AG08395 (cell line): ENCODE measurements at places on chromosomes 3 and 15.

DNA sequence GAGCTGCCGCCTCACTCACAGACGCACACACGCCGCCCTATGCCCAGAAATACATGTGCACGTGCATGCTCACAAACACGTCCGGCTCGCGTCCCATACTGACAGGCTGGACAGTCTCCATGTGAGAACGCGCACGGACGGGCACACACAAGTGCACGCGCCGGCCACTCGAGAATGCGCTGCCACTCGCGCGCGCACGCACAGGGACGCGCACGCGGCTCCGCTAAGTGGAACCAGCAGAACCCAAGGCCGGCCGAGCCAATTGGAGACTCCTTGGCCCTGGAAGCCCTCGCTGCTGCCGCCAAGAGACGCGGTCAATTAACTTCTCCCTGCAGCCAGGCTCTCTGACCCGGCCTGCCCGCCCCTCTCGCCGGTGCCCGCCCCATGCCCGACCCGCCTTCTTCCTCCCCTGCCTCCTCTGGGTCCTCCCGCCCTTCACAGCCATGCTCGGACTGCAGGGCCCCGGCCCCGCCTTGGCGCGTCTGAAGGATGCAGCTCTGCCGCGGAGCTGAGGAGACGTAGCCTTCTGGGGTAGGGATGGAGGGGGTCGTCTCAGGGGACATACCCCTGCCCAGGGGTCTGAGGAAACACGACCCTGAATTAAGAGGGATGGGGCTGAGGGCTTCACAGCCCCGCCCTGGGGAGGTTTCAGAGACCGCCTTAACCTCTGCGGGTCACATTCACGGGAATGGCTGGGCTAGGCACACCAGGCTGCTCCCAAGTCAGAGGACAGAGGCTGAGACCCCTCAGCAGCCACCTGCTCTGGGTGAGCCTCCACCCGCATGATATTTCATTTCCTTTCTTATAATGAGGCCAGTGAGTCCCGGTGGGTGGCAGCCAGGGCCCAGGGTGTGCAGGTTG is 15.0 kb downstream of the PTH1R start:
- DNase-seq, result peak; percentile 85

- DNase-seq, result no peak
Measured at GRCh38 chr3:132344666-132345280, 27.6 kb downstream of the ACP3 start.

- no peak for DNase-seq
Measured at GRCh38 chr3:88041005-88041404, 17.8 kb downstream of the CGGBP1 start.

DNA sequence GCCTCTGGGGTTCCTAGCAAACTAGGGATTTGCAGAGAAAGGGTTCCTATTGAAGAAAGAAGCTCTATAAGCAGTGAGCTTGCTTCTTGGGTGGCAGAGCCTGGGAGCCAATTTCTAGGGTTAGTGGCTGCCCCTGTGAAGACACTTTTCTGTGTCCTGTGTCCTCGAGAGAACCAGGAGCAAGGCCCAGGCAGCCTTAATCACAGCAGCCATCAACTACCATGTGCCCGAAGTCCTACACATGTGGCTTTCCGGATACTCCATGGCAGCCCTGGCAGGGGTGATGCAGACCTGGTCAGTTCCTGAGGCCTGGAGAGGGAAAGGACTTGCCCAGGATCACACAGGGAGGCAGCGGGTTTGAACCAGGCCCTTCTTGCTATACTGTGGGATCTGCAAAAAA is 27.7 kb upstream of the TSPAN3 start:
- no peak for DNase-seq

DNA sequence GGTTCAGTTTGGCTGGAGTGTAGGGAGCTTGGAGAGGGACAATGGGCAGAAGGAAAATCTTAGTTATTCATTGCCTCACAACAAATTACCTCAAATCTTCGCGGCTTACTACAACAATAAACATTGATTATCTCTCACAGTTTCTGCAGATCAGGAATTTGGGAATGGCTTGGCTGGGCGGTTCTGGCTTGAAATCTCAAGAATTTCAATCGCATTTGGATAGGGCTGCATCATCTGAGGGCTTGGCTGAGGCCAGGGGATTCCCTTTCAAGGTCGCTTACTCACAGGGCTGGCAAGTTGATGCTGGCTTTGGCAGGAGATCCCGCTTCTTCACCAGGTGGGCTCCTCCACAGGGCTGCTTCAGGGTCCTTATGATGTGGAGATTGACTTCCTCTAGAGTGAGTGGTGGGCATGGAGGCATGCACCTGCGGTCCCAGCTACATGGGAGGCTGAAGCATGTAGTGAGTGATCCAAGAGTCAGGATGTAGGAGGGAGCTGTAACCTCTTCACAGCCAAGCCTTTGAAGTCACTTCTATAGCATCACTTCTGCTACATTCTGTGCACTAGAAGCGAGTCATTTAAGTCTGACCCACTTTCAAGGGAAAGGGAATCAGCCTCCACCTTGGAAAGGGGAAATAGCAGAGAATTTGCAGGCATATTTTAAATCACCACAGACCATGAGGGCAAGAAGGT is 63.1 kb downstream of the CDC25A start:
- DNase-seq, result peak; percentile 26

DNA sequence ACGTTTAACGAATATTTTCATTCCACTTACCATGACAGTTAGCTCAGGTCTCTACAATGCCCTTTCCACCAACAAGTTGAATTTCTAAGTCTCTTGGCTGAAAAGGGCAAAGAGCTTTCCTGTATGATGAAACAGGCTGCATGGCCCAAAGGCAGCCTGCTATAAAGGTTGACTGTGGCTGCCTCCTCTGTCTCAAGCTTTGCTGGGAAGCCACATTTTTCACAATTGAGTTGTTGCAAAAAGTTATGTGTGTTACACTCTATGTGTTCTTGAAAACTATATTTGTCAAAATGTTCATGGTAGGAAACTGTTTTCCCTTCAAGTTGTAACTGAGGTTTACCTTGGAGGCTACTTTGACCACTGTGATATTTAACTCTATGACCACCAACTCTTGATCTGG is 49.5 kb downstream of the DZIP1L start:
- no peak for DNase-seq

DNA sequence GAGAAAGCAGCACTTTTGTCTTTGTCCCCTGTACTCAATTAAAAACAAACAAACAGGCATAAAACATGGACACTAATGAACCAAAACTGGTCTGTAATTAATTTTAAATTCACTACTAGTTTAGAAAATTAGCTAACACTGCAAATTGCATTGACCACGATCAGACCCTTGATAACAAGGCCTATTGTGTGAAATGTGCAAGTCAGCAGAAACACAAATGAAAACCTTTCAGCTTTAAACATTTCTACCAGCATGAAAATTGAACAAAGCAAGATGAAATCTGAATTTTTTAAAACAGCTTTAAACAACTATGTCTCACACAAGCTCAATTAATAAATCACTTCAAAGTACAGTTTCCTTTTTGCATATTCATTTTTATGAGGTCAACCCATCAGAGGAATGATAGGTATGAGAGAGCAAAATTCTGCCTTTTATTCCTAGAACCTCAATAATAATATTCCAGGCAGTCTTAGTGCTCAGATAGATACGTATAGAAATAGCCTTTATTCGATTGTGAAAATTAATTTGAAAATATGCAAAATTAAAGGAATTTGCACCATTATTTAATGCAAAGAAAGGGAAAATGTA is 27.0 kb upstream of the CHMP2B start:
- no peak for DNase-seq

GRCh38 chr3:109355625-109356441 is 18.5 kb upstream of the DPPA4 start:
- no peak for DNase-seq

DNA sequence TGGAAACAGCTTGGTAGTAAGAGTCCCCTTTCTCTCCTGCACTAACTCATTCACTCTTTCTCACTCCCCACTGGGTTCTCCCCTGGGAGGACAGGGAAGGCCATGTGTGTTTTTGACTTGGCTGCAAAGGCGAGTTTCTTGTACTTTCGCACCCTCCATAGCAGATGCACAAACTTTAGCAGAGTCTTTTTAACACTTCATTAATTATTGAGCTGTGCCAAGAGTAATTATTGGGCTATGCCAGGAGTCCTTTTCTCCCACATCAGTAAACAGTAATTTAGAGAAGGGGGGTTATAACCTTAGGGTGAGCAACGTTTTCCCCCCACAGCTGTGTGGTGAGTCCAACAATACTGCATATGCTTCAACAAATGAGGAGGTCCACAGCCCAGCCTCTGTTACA is 224.4 kb upstream of the ATP11B start:
- no peak for DNase-seq

GRCh38 chr3:31116651-31117050 is 222.2 kb upstream of the GADL1 start:
- DNase-seq, result peak; percentile 18

- no peak for DNase-seq
Measured at GRCh38 chr15:96290679-96291078, 39.8 kb upstream of the NR2F2 start.

GRCh38 chr3:184423561-184423960 is 43.7 kb downstream of the CHRD start:
- no peak for DNase-seq

- DNase-seq, result no peak
Measured at GRCh38 chr3:178350763-178351162, 185.5 kb upstream of the KCNMB2 start.

GRCh38 chr3:112582244-112582874 is 20.5 kb downstream of the SLC35A5 start:
- peak; percentile 41 for DNase-seq

- no peak for DNase-seq
Measured at GRCh38 chr3:45868213-45868612, 18.1 kb upstream of the CCR9 start.

DNA sequence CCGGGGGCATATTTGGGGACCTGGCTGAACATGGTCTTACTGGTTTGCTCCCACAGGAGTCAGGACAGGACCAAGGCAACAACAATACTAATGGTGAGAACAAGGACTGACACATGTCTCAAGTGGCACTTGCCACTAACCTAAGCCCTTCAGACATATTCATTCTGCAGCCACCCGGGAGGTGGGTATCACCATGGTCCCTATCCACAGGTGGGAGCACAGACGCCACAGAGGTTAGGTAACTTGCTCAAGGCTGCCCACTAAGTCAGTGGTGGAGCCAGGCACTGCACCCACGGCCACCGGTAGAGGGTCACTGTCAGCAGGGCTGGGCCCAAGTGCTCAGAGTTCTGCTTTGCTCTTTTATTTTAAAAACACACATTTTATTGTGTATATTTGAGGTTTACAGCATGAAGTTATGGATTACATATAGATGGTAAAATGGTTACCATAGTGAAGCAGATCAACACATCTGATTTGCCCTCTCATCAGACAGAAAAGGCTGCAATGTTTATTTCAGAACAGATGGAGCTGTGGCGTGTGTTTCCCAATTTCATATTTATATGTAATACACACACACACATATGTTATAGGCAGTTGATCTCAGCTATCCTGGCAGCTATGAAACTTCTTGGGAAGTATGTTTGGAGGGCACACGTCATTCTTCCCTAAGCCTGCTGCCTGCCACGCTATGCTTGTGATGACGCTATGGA is 30.0 kb upstream of the SLC41A3 start:
- no peak for DNase-seq

DNA sequence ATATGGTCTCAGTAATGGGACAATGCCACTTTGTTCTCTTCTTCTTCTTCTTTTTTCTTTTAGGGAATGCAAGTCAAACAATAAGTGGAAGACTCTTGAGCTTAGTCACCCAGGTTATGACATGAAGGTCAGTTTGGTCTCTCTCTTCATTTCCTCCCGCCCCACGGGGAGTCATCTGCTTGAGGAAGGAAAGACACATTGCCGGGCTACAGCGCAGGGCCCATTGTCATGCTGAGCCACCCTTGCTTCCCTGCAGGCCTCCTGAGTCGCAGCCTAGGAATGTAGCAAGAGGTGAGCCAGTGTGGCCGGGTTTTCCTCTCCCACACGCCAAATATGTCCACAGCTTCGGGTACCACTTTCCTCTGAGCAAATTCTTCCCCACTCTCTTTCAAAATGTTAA is 47.6 kb downstream of the RAP2B start:
- DNase-seq, result peak; percentile 68

DNA sequence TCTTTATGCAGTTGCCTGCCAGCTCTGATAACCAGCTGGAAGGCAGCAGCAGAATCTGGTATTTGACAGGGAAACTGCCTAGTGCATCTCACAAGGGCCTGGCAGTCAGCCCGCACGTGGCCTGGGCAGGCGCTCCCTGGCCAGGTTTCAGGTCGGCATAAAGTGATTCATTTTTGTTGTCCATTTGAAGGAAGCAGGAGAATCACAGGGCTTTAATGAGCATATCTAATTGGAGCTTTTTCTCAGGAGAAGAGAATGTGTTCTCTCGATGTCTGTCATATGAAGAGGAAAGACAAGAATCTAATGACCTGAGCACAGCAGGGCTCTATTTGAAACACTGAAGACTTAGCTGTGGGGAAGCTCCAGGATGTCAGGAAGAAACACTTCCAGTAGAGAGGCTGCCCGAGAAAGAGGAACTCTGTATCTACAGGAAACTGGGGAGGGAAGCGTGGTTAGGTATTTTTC is 98.8 kb upstream of the MB21D2 start:
- DNase-seq, result no peak

DNA sequence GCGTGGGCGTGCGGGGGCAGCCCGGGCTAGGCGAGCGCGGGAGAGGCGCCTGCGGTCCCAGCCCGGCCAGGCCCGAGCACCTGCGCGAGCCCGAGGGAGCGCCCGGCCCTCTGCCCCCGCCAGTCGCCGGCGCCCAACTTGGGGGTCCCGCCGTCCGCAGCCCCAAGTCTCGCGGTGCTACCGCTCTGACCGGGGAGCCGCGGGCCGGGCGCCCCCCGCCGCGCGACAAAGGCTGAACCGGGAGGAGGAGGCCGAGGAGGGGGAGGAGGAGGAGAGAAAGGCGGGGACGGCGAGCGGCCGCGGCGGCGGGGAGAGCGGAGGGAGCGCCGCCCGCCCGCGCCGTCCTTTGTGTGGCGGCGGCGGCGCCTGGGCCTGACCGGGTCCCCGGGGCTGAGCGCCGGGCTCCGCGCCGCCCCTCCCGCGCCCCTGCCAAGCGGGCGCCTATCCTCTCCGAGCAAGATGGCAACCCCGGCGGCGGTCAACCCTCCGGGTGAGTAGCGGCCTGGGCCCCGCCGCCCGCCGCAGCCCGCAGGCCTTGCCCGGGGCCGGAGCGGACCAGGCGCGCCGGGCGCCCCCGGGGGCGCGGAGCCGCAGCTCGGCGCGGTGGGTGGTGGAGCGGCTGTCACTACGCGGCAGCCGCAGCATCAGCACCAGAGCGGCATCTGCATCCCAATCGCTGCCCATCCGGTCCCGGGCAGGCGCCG is at the start of gene ARNT2:
Gene ARNT2 (plus strand): TSS at position 326 of the 704 bp plus-strand sequence. CDS start 134 bp downstream, at position 460.
- DNase-seq, result peak; percentile 45

DNA sequence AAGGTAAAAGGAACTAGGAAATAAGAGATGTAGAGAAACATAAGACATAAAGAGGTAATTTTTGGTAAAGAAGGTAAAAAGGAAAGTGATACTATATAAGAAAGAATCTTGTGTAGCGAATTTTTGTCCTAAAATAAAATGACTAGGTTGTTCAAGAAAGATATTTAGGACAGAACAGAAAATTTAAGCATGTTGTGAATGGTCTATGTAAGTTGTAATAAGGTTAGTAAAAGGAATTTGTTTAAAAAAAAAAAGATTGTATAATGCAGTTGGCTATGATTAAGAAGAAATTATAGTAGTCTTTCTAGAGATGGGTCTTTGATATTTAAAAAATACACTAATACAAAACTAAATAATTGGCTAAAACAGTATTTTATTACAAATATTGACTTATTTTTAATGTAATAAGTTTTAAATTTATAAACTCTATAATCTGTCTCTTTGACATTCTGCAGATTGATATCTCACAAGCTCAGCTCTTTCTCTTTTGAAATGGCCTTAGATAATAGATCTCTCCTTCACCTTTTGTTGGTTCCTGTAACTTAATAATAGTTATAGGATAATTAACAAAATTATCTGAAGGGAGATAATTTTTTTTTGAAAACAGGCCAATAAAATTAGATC is 3.7 kb upstream of the SLC41A3 start:
- no peak for DNase-seq
